ENCODE measurements at places on chromosomes 1 and 21.

GRCh38 chr1:103197216-103197615 is 88.9 kb upstream of the COL11A1 start:
- no peak for DNase-seq

DNA sequence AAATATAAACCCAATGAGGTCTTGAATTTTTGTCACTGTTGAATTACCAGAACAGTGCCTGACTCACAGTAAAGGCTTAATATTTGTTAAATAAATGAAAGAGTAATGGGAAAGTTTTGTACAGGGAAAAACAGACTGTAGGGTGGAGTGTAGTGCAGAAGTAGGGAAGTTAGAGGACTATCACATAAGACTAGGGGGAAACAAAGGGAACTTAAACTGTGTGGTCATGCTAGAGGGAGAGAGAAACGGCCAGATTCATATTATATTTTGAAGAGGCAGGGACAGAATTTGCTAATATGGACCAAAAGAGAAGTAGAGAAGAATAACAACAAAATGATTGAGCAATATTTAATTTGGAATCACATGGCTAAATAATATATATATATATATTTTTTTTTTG is 14.8 kb downstream of the CTSK start:
- DNase-seq: no peak

- DNase-seq: no peak
These were observed 35.5 kb downstream of the COLGALT2 start for GRCh38 chr1:184002071-184002470.

DNA sequence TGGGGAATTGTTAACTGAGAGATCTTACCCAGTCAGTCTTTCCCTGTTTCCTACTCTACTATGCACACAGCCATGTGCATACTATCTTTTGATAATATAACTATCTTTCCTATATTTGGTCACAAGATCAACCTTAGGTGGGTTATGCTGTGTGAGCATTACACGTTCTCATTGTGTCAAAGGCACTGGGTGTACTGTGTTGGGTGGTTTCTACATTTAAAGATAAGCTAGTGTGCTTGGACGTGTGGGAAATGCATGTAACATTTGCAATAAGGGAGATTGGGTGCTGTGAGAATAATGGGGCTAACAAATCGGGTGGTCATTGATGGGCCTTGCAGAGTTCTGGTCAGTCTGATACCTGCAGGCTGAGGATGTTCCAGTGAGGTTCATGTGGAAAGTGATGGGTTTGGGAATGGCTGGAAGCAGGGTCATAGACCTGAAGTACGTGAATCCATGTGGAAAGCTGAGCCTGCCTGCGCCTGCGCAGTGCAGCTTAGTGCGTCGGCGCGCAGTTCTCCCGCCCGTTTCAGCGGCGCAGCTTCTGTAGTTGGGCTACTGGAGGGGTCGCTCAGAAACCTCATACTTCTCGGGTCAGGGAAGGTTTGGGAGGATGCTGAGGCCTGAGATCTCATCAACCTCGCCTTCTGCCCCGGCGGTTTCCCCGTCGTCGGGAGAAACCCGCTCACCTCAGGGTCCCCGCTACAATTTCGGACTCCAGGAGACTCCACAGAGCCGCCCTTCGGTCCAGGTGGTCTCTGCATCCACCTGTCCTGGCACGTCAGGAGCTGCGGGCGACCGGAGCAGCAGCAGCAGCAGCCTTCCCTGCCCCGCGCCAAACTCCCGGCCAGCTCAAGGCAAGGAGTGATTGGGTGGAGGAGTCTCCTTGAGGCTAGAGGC is at the start of gene MSH4:
Gene MSH4 (plus strand): TSS at position 507 of the 897 bp plus-strand sequence. CDS start 104 bp downstream, at position 611.
- no peak for DNase-seq

- no peak for DNase-seq
These were observed 31.1 kb downstream of the EDARADD start for GRCh38 chr1:236425031-236425663.

DNA sequence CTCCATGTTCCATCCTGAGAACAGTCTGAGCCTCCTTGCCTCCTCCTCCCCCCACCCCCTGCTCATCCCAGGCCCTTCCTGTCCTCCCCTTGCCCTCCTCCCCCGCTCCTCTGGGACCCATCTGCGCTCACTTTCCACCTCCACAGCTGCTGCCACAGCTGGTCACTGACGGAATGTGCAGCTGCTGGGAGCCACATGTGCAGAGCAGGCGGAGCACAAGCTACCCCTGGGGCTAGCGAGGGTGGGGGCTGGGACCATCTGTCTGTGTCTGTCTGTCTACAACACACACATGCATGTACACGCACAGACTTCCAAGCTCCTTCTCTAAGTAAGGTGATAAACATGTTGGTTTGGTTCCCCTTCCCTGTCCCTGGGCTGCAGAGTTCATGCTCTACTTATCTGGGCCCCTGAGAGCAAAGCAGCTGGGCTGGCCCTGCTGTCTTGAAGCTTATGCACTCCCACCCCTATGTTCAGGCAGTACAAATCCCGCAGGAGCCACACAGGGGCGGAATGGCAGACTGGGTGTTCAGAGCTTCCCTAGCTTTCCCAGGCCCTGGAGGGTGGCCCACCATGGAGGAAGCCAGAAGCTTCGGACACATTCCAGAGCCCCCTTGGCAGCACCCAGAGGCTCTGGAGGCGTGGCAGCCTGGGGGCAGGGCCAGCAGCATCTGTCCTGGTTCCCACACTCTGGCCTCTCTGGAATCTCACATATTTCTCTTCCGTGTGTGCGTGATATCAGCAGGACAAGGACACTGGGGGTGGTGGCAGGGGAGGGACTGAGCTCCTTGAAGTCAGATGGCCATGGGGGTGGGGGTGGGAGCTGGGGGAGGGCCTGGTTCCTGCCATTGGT is 7.0 kb upstream of the HEYL start:
- no peak for DNase-seq

GRCh38 chr1:226717256-226717909 is 21.7 kb downstream of the ITPKB start:
- DNase-seq: no peak

All from stimulated activated CD8-positive, alpha-beta memory T cell treated with anti-CD3 and anti-CD28 coated beads, Interleukin-2, amount 100 ng/mL, for 1 hour (primary cell).